ENCODE measurements at places on chromosomes 13 and 19. TPM values are rescaled to one million over a fixed set of nuclear protein-coding genes. Genes with fewer than 3 reads are reported as not detected.

DNA sequence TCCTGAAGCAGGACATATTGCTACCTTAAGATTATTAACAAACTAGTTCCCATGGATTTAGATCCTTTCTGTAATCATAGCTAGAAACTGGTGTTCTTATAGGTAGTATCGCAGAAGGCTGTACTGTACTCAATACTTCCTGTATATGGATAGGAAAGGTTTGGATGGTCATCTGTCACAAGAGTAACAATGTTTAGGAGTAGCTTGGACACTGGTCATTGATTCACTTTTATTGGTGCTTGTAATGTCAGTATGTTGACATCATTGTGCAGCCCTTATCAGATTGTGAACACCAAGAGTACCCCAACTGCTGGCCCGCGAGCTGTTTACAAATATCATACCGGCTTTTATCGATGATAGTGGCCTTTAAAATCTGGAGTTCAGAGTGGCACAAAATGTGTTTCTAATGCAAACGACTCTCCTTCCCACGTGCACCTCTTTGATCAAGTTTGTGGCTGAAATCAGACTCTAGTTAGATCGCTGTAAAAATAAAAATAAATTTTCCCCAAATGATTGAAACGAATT is 605 bp upstream of the CDK8 start:
- peak overlapping the region; percentile 95 for H3K4me3 ChIP-seq
- H3K27ac ChIP-seq = peak overlapping the region; percentile 96
- H3K4me1 ChIP-seq = peaks cover 20% of the 10 kb centered on the region

DNA sequence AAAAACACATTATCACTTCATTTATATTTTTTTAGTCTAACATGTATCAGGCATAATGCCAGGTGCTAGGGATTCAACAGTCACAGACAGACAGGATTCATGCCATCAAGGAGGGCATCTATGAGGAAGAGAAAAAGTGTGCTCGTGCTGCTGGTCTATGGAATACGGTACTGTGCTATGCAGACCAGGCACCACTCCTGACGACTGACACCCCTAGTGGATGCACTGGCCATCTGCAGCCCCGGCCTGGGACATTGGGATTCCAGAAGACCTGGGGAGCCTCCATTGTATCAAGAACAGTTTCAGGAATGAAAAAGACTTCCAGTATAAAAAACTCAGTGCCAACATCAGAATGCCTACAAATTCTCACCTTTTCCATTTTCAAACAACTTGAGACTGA is 94.0 kb downstream of the KLF12 start:
- H3K27me3 ChIP-seq = no peaks in the 10 kb centered on the region
- H3K4me1 ChIP-seq = no peaks in the 10 kb centered on the region
- H3K4me3 ChIP-seq = no peak overlapping the region
- peak; percentile 21 for DNase-seq
- no peaks in the 10 kb centered on the region for H3K36me3 ChIP-seq

DNA sequence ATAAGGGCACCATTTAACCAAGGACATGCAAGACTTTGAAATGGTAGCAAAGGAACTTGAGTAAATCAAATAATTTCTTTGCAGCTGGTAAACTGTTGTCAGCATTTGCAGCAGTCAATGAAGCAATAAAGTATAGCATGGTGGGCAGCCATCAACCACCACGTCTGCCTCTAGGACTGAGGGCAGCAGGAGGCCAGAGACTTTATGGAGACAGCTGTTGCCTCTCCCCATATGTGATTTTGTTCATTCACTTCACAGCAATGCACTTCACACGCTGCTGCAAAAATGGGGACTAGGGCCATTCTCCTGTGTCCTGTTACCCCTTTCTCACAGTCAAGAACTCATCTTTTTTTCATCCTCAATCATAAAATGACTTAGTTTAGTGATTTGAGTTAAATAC is 51.3 kb upstream of the PCDH9 start:
- no peaks in the 10 kb centered on the region for H3K27me3 ChIP-seq
- H3K36me3 ChIP-seq = no peaks in the 10 kb centered on the region
- no peak overlapping the region for H3K27ac ChIP-seq
- DNase-seq = no peak

DNA sequence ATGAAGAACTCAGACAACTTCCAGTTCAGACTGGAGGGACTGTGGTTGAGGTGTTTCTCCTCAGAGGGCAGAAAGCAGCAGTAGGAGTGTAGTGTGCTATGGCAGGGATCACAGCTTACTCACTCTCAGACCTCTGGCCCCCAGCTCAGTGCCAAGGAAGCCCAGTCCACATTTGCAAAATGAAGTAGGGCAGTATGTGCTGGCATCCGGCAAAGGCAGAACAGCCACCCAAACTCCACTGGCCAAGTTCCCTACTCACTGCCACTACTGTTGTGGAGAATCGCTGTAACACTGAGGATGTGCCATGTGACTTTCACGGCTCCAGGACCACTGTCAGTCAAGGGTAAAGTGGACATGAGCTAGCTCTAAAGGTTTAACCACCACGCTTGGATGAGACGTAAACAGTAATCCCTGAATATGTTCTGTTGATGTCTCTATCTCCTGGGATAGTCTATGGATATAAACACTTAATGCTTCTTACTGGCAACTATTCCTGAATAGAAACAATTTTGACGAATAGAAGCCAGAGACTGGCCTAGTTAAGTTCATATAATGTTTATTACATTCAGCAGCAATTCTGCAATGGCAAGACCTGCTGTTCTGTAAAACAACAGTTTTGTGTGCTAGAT is 67.0 kb upstream of the SLC15A1 start:
- peaks cover 58% of the 10 kb centered on the region for H3K4me1 ChIP-seq
- H3K4me3 ChIP-seq = no peak overlapping the region
- H3K27ac ChIP-seq = no peak overlapping the region
- no peaks in the 10 kb centered on the region for H3K27me3 ChIP-seq
- H3K36me3 ChIP-seq = no peaks in the 10 kb centered on the region

GRCh38 chr13:79703772-79704171 is 222.8 kb downstream of the NDFIP2 start:
- no peak overlapping the region for H3K4me3 ChIP-seq
- H3K27me3 ChIP-seq = no peaks in the 10 kb centered on the region
- DNase-seq = no peak

DNA sequence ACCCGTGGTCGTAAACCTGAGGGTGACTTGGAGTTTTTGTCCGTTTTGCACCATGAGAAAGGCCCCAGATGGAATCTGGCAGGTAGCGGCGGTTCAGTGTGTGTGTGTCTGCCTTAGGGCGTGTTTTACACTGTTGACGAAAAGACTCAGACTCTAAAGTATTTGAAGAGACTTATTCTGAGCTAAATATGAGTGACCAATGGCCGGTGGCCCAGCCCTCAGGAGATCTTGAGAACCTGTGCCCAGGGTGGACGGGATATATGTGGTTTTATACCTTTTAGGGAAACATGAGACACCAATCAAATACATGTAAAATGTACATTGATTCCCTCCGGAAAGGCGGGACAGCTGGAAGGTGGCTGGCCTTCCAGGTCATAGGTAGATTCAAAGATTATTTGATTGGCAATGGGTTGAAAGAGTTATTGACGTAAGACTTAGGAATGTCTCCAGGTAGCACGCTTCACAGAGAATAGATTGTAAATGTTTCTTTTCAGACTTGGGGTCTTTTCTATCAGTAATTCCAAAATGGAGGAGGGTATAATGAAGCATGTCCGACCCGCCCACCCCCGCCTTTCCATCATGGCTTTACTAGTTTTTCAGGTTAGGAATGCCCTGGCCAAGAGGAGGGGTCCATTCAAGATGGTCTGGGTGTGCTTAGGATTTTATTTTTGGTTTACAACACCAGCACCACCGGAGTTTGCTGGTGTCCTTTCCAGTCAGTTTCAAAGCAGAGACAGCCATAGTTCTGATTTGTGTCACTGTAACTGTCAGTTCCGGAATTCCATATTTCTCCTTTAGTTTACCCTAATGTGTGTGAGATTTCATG is 1.0 kb upstream of the ZNF529 start:
- H3K36me3 ChIP-seq = no peaks in the 10 kb centered on the region
- H3K4me1 ChIP-seq = peaks cover 6% of the 10 kb centered on the region
- no peaks in the 10 kb centered on the region for H3K27me3 ChIP-seq
- H3K4me3 ChIP-seq = peak overlapping the region; percentile 70
- H3K27ac ChIP-seq = peak overlapping the region; percentile 76

DNA sequence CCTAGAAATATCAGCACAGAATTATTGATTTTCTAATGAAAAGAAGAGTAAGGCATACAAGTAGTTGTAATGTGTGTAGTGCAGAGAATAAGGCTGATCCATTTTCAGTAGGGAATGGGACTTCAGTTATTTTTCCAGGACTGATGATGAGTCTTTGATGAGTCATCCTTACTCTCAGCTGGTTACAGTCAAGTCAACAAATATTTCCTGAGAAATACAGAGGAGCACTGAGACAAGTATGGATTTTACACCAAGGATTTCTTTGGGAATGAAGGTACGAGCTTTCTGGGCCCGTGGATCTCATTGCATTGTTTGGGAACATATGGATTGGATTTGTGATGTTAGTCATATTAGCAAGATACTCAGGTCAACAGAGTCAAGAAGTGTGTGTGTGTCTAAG is 502.7 kb downstream of the FGF9 start:
- no peaks in the 10 kb centered on the region for H3K36me3 ChIP-seq
- no peaks in the 10 kb centered on the region for H3K27me3 ChIP-seq
- no peak overlapping the region for H3K27ac ChIP-seq
- no peak for DNase-seq
- no peaks in the 10 kb centered on the region for H3K4me1 ChIP-seq

- no peak for DNase-seq
- no peaks in the 10 kb centered on the region for H3K27me3 ChIP-seq
- H3K4me3 ChIP-seq = no peak overlapping the region
Observed at GRCh38 chr13:62292714-62293480, 877.2 kb upstream of the PCDH20 start.

GRCh38 chr19:42057846-42058245 is 12.2 kb downstream of the GRIK5 start:
- DNase-seq = no peak
- no peaks in the 10 kb centered on the region for H3K36me3 ChIP-seq
- no peaks in the 10 kb centered on the region for H3K4me1 ChIP-seq
- H3K4me3 ChIP-seq = no peak overlapping the region
- no peaks in the 10 kb centered on the region for H3K27me3 ChIP-seq
- no peak overlapping the region for H3K27ac ChIP-seq

DNA sequence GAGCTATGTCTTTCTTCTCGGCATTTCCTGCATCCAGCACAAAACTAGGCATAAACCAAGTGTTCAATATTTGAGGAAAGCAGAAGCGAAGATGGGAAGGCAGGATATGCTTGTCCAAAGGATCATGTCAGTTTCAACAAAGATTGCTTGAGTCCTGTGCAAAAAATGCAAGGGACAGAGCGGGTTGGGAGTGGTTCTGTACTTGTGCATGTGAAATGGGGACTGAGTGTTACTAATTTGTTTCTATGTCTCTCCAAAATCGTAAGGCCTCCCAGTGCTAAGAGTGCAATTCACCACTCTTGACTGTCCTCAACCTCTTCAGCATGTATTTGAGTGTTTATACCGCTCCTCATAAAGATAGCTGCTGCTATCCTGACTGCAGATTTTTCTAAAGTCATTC is 166.2 kb downstream of the DLEU7 start:
- H3K4me3 ChIP-seq = no peak overlapping the region
- H3K4me1 ChIP-seq = no peaks in the 10 kb centered on the region
- no peaks in the 10 kb centered on the region for H3K36me3 ChIP-seq
- no peak overlapping the region for H3K27ac ChIP-seq

DNA sequence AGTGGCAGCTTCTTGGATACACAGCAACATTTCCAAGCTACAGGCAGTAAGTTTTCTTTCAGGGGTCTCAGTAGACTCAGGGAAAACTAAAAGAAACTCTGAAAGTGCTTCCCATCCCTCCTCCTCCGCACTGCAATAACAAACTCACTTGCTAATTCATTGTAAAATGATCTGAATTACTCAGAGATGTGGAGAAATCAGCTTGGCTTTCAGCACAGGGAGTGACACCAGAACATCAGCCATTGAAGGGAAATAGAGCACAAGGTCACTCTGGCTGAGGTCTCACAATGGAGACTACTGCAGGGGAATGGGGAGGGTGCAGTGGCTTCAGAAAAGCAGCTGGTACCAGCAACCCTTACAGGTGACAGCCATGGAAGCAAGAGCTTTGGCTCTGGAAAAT is 137.3 kb upstream of the SERP2 start:
- no peaks in the 10 kb centered on the region for H3K4me1 ChIP-seq
- DNase-seq = no peak
- peak overlapping the region; percentile 43 for H3K27ac ChIP-seq
- H3K36me3 ChIP-seq = no peaks in the 10 kb centered on the region
- H3K4me3 ChIP-seq = no peak overlapping the region
- H3K27me3 ChIP-seq = no peaks in the 10 kb centered on the region

DNA sequence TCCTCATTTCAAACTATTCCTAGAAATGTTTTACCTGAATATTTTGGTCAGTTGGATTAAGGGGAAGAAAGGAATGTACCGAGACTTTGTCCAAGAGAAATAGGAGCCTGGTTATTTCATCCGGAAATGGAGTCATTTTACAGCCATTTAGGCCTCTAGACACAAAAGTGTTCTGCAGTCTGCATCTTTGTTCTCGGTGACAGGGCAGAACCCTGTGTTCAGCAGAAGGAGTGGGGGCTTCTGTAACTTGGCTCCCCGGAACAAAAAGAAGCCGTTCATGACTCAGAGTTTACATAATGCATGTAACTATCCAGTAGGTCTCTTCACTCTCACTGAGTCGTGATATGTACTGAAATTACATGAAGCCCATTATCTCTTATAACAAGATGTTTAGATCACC is 21.6 kb upstream of the FNDC3A start:
- no peaks in the 10 kb centered on the region for H3K27me3 ChIP-seq
- no peak overlapping the region for H3K27ac ChIP-seq

- no peak overlapping the region for H3K4me3 ChIP-seq
- H3K27ac ChIP-seq = no peak overlapping the region
- H3K4me1 ChIP-seq = no peaks in the 10 kb centered on the region
- H3K36me3 ChIP-seq = no peaks in the 10 kb centered on the region
Observed at GRCh38 chr13:113115363-113116205, 7.0 kb upstream of the F10 start.

- no peaks in the 10 kb centered on the region for H3K27me3 ChIP-seq
- H3K36me3 ChIP-seq = peaks cover 9% of the 10 kb centered on the region
- peaks cover 11% of the 10 kb centered on the region for H3K4me1 ChIP-seq
- no peak for DNase-seq
- peak overlapping the region; percentile 90 for H3K4me3 ChIP-seq
Observed at GRCh38 chr13:52652980-52653303, 306 bp downstream of the SUGT1 start.

DNA sequence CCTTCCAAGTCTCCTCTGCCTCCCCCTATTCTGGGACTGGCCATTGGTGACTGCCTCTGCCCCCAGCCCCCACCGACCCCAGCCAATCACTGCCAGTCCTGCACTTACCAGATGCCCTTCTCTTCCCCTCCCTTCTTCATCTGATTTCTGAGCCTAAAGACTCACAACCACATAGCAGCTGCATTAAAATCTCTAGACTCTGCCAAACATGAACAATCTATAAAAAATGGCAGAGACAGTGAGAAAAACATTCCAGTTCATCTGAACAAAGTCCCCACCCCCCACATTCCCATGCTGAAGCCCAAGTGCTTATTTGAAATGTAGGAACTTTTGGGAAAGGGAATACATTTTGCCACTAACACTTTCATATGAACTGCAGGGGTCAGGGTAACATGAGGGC is 60.8 kb downstream of the KCTD12 start:
- H3K36me3 ChIP-seq = no peaks in the 10 kb centered on the region
- no peaks in the 10 kb centered on the region for H3K27me3 ChIP-seq
- DNase-seq = no peak
- H3K4me1 ChIP-seq = no peaks in the 10 kb centered on the region
- H3K27ac ChIP-seq = no peak overlapping the region

GRCh38 chr19:2724148-2724557 is 3.0 kb upstream of the DIRAS1 start:
- H3K4me3 ChIP-seq = no peak overlapping the region
- no peak overlapping the region for H3K27ac ChIP-seq
- no peaks in the 10 kb centered on the region for H3K36me3 ChIP-seq
- DNase-seq = no peak
- H3K4me1 ChIP-seq = no peaks in the 10 kb centered on the region

The KLK12 gene
- not detected for total RNA-seq

The ANKRD24 gene
- total RNA-seq = 2.9 TPM

The TGFBR3L gene
- 2.9 TPM for total RNA-seq

The PIN1 gene
- 20.5 TPM for total RNA-seq

The FUT6 gene
- 7.5 TPM for total RNA-seq

Measured in right lobe of liver (tissue), 6 donors.